ENCODE measurements at places on chromosomes 5 and 9. TPM values are rescaled to one million over a fixed set of nuclear protein-coding genes. Genes with fewer than 3 reads are reported as not detected.
A peak's percentile ranks its signal among the peaks of the same experiment; 100 is the strongest.

- no peak overlapping the region for H3K4me3 ChIP-seq
- H3K27me3 ChIP-seq = no peaks in the 10 kb centered on the region
- H3K27ac ChIP-seq = no peak overlapping the region
- H3K36me3 ChIP-seq = no peaks in the 10 kb centered on the region
- no peaks in the 10 kb centered on the region for H3K4me1 ChIP-seq
These were observed 1.9 kb downstream of the IRGM start for GRCh38 chr5:150848271-150848670.

- no peak for DNase-seq
- no peaks in the 10 kb centered on the region for H3K27me3 ChIP-seq
- peaks cover 15% of the 10 kb centered on the region for H3K4me1 ChIP-seq
- no peak overlapping the region for H3K4me3 ChIP-seq
- H3K36me3 ChIP-seq = peaks cover 31% of the 10 kb centered on the region
These were observed 74.8 kb downstream of the SH3PXD2B start for GRCh38 chr5:172379481-172379880.

Gene DMGDH
- 0.56 TPM for polyA plus RNA-seq

- H3K4me3 ChIP-seq = no peak overlapping the region
- DNase-seq = peak; percentile 6
- no peaks in the 10 kb centered on the region for H3K27me3 ChIP-seq
- H3K36me3 ChIP-seq = no peaks in the 10 kb centered on the region
These were observed 991.2 kb upstream of the ACO1 start for GRCh38 chr9:31393240-31393639.

Gene FOXD4L4
- polyA plus RNA-seq = 0.13 TPM

DNA sequence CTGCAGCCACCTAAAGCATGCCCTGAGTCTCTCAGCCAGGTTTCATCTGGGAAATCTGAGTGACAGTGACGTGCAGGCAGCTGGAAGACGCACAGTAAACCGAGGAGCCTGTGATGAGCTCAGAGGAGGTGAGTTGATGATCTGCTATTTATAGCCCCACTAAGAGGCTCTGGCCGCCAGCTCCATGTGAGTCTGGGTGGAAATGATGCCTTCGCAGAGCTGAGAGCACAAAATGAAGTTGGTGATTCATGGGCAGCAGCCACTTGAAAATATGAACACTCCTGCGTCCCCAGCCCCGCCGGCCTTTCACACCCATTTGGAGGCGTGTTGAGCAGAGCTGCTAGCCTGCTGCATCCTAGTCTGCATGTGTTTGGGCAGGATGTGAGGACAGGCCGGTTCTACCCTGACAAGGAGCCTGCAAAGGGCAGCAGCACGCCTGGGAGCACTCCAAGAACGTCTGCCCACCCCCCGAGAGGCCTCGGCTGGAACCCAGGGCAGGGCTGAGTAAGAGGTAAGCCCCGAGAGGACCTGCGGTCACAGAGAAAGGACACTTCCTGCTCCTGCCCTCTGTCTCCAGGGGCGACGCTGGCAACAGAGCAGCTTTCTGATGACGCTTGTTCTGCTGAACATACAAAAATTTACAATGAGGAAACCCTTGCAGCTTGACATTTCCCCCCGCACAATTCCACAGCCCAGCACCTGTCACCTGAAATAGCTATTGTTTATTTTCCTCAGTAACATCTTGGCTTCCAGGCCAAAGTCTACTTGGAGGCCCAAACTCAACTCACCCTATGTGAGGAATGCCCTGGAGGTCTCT, 25.1 kb upstream of the CDKN2AIPNL start:
- H3K27me3 ChIP-seq = no peaks in the 10 kb centered on the region
- H3K4me3 ChIP-seq = no peak overlapping the region
- DNase-seq = no peak
- peak overlapping the region; percentile 53 for H3K27ac ChIP-seq
- peaks cover 25% of the 10 kb centered on the region for H3K4me1 ChIP-seq
- no peaks in the 10 kb centered on the region for H3K36me3 ChIP-seq

GRCh38 chr9:14326264-14326826, 12.4 kb upstream of the NFIB start:
- H3K36me3 ChIP-seq = no peaks in the 10 kb centered on the region
- H3K27me3 ChIP-seq = no peaks in the 10 kb centered on the region
- no peak for DNase-seq
- no peak overlapping the region for H3K4me3 ChIP-seq
- no peak overlapping the region for H3K27ac ChIP-seq

GRCh38 chr5:15834596-15835245, 334.7 kb downstream of the FBXL7 start:
- DNase-seq = no peak
- H3K4me1 ChIP-seq = peaks cover 13% of the 10 kb centered on the region
- no peaks in the 10 kb centered on the region for H3K36me3 ChIP-seq
- no peak overlapping the region for H3K4me3 ChIP-seq

GRCh38 chr9:5072871-5073270, 87.8 kb downstream of the JAK2 start:
- peaks cover 39% of the 10 kb centered on the region for H3K36me3 ChIP-seq
- H3K4me1 ChIP-seq = no peaks in the 10 kb centered on the region
- H3K4me3 ChIP-seq = no peak overlapping the region
- no peak for DNase-seq
- H3K27me3 ChIP-seq = no peaks in the 10 kb centered on the region

- no peak overlapping the region for H3K27ac ChIP-seq
- DNase-seq = no peak
- no peaks in the 10 kb centered on the region for H3K4me1 ChIP-seq
- H3K4me3 ChIP-seq = no peak overlapping the region
- H3K36me3 ChIP-seq = no peaks in the 10 kb centered on the region
These were observed 292.4 kb downstream of the EFNA5 start for GRCh38 chr5:107378218-107378899.

Gene LARP1
- 38.5 TPM for polyA plus RNA-seq

- DNase-seq = no peak
- H3K27ac ChIP-seq = no peak overlapping the region
- no peaks in the 10 kb centered on the region for H3K27me3 ChIP-seq
- no peaks in the 10 kb centered on the region for H3K4me1 ChIP-seq
- H3K36me3 ChIP-seq = no peaks in the 10 kb centered on the region
These were observed 17.3 kb upstream of the TERT start for GRCh38 chr5:1312206-1312605.

DNA sequence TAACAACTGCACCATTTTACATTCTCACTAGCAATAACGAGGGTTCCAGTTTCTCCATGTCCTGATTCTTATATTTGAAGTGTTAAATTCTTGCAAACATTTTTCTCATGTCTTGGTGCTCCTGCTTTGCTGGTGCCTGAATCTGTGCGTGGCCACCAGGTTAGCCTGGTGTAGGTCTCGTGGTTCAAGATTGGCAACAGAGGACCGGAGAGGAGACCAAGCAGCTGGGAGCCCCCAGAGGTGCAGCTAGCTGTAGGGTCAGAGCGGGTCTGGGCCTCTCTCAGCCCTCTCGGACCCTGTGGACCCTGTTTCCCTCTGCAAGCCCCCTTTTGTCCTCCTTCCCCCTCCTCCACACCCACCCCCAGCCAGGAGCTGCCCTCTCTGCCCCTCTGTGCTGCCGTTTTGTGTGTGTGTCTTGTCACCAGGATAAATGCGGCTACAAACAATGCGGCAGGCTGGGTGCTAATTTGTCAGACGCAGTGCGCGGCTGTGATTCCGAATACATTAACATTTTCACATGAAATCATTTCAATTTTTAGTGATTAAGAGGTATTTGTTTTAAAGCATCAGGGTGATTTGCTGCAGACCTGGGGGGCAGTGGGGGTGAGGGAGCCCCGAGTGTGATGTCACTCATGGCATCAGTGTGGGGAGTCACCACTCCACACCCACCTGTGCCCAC, 17.5 kb downstream of the UNC5A start:
- H3K36me3 ChIP-seq = no peaks in the 10 kb centered on the region
- H3K4me3 ChIP-seq = no peak overlapping the region
- H3K4me1 ChIP-seq = peaks cover 24% of the 10 kb centered on the region
- DNase-seq = no peak

Gene MACROH2A1
- 146 TPM for polyA plus RNA-seq

DNA sequence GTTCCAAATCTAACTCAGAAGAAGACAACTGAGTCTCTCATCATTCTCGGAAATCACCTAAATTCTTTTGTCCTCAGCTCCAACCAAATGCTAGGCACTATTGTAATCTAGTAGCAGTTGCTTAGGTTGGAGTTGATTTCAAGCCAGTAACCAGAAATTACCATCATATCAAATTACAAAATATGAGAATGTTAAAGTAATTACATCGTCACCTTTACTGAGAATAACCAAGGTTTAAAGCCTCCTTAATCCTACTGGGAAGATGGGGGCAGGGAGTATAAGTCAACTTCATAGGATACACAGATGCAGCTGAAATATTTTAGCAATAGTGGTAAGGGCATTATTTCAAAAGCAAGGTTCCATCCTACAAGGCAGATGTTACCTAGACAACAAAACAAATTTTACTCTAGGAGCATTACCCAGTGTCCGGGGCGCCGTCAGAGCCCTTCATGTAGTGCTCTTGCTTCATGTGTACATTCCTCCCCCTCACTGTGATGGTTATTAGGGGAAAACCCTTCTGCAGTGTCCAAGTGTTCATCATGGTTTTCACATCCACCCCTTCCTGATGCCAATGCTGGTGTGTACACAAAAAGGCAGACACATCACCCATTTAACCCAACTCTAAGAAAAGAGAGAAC, 19.5 kb downstream of the ERAP1 start:
- no peaks in the 10 kb centered on the region for H3K27me3 ChIP-seq
- H3K27ac ChIP-seq = no peak overlapping the region
- no peak overlapping the region for H3K4me3 ChIP-seq
- no peaks in the 10 kb centered on the region for H3K4me1 ChIP-seq
- H3K36me3 ChIP-seq = peaks cover 23% of the 10 kb centered on the region
- no peak for DNase-seq

Gene MEF2C
- polyA plus RNA-seq = 0.93 TPM

Gene SLC6A7
- polyA plus RNA-seq = not detected
